SHP77 treated with DMSO at 0.1 percent for 48 hours (cell line): ENCODE measurements at places on chromosomes 12 and 14.

DNA sequence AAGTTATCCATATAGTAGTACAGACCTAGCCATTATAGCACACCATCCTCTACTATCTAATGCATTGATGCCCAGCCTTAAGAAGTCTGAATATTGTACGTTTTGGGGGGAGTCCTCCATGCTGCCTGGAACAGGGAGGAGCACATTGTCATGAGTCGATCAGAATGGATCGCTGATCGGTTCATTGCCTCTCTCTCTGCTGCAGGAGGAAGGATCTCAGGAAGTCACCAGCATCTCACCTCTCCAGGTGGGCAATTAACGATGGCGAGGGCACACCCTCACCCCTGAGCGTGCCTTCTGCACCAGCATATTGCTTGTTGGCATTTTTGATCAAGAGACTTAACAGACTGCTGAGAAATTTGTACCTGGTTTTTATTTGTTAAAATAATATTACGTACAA lies 11.5 kb downstream of the CCND2 start:
- no peak for DNase-seq

GRCh38 chr12:28908646-28909045 lies 240.4 kb upstream of the FAR2 start:
- no peak for DNase-seq

DNA sequence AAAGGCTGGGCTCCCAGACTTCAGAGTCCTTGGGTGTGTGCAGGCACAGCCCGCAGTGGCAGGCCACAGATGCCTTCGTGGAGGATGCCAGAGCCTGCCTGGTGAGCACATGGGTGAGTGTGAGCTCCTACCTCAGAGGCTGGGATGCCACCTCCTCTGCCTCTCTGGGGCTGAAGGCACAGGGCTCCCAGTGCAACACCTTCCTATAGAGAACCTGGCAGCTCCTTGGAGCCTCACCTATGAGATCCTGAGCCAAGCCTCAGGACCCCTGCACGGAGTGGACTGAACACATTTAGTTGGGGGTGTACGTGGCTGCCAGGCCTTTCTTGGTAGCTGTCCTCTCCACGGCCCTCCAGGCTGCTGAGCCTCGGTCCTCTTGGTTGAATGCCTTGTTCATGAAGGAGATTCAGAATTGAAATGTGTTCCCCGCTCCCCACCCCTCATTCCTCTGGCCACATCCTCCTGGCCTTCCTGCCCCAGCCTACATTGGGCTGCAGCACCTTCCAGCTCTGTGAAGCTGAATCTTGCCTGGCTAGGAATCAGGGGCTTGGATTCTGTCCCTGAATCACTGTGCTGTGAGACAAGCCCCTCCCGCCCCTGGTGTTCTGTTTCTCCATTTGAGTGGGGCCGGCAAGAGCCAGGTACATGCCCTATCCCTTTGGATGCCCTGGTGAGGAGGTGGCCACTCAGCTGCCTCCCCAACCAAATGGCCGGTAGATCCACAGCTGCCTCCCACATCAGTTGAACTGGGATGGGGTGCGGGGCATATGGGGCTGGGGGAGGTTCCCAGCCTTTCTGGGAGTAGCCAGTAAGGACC lies 38.7 kb upstream of the TRAF3 start:
- DNase-seq, result no peak

- no peak for DNase-seq
These were observed 368.1 kb upstream of the FOXG1 start for GRCh38 chr14:28398506-28398905.

DNA sequence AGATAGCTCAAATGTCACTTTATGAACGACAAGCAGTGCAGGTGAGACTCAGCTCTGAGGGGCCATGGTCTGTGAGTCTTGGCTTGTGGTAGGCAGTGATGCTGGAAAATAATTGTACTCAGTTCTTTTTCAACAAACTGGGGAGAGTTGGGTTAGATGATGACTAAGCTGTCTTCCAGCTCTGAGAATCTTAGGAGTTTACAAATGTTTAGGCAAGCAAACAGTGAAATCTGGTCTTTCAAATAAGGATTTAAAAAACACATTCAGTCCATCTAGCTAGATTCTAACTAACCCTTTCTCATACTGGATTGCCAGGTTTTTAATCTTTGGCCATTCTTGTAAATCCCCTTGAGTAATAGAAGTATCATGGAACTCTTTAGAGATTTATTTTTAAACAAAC lies 3.4 kb downstream of the PHC1 start:
- no peak for DNase-seq

- DNase-seq, result no peak
These were observed 2.1 kb upstream of the PLEK2 start for GRCh38 chr14:67413806-67414769.

- no peak for DNase-seq
These were observed 125.2 kb downstream of the BCL11B start for GRCh38 chr14:99146616-99147365.

- peak; percentile 94 for DNase-seq
These were observed 246.2 kb downstream of the C12orf42 start for GRCh38 chr12:103249607-103250006.

DNA sequence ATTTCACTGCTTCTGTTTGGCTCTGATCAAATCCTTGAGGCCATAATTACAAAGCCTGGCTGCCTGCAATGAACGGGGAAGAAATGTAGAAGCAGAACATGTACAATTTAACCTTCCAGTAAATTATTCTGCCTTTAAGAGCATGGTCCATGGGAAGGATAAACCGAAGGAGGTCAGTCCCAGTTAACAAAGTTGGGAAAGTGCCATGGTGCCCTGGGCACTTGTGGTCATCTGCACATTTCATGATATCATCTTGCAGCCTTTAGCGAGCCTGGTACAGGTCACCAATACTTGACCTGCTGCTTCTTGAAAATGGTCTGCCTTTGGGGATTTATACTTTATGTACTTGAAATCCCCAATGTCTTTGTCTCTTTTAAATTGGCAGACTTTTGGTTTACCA lies 175.9 kb upstream of the KITLG start:
- DNase-seq, result no peak

- DNase-seq, result peak; percentile 26
These were observed 68.7 kb downstream of the RPAP3 start for GRCh38 chr12:47636908-47637780.

- DNase-seq, result no peak
These were observed 36.6 kb upstream of the CHGA start for GRCh38 chr14:92886337-92886736.

GRCh38 chr14:61347826-61348443 lies 26.6 kb downstream of the PRKCH start:
- DNase-seq, result no peak

- no peak for DNase-seq
These were observed 1.9 kb downstream of the CLIP1 start for GRCh38 chr12:122420471-122421162.

DNA sequence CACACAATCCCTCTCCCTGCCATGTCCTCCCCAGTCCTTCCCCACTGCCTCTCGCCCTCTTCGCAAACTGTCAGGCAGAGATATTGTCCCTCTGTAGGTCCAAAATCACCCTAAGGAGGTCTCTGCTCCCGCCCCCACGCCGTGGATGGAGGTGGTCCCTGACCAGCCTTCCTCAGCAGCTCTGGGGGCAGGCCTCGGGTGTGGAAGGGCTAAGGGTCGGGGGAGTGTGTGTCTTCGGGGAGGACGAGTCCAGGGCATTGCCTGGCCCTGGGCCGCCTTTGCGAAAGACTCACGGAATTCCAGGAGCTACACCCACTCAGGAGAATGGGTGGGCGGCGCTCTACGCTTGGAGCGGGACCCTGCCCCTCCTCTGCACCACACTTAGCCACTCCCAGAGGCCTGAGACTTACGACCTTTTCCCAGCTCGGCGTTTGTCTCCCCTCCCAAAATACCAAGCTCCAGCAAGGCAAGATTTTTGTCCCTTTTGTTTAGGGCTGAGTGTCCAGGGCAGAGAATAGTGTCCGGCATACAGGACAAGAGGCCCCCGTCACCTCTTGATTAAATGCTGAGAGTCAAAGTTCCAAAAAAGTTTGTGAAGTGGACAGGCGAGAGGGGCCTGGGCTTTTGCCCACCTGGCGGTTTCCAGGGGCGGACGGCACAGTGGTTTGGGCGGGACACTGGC lies 881 bp downstream of the PYGL start:
- no peak for DNase-seq

- no peak for DNase-seq
These were observed 568.3 kb downstream of the FSCB start for GRCh38 chr14:43938588-43939281.

GRCh38 chr12:104966677-104967076 lies 8.6 kb upstream of the SLC41A2 start:
- no peak for DNase-seq

GRCh38 chr12:131034631-131035244 lies 81.0 kb downstream of the ADGRD1 start:
- no peak for DNase-seq

GRCh38 chr12:67698672-67699581 lies 50.4 kb downstream of the DYRK2 start:
- DNase-seq, result no peak

DNA sequence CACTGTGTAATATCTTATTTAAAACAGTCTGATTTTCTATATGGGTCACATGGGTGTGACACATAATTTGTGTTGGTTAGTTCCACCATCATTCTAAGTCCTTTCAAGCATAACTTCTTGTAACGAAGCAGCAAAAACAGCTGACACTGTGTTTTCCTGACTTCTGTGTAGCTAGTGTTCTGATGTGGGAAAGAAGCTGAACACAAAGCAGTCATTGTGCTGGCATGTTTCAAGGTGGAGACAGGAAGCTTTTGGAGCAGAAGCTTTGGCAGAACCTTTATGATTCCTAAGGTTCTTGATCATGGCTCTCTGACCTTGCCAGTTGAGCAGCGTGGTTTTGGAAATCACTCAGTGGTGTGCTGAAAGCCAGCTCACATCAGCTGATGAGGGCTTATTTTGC lies 351.7 kb upstream of the MDGA2 start:
- DNase-seq, result no peak

DNA sequence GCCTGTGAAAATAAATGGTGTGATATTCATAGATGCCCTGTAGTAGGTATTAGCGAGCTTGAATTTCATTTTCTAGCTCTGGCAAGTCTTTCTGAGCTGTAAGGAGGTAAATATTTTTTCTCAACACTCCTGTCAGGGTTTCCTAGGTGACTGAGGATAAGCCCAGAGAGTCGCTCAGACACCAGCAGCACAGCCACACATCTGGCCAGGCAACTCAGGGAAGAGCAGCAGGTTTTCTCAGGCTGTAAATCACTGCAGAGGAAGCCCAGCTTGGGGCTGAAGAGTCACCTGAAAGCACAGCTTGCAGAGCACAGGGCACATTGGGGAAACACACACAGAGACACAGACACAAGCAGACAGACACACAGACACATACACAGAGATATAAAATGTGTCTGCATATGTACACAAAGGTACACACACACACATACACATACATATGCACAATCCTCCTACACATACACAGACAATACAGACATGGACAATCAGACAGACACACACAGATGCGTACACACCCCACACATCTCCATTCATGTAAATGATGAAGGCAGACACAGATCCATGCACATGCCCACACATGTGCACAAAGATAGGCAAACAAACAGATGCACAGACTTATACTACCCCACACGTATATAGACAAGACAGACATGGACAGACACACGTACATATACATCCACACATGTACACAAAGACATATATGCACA lies 232.0 kb upstream of the TMTC1 start:
- DNase-seq, result no peak

GRCh38 chr14:28831126-28831525 lies 64.5 kb downstream of the FOXG1 start:
- DNase-seq, result no peak

GRCh38 chr12:127685491-127685890 lies 581.5 kb upstream of the TMEM132C start:
- DNase-seq, result no peak

DNA sequence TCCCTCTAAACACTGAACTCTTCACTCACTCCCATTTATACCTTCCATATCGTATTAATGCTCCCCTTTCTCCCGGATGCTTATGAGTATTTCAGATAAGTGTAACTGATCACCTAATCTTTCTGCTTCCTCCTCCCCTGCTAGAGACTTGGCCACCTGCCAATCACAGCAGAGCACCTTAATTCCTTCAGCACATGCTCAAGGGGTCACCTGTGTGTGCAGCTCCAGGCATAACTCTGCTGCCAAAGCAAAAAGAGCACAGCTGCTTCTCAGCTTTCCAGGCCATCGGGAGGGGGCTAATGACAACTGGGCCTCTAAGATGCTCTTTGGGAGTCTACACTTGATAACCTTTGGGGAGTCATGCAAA lies 106.9 kb upstream of the DYRK2 start:
- DNase-seq, result no peak

- DNase-seq, result no peak
These were observed 179.6 kb downstream of the RASSF9 start for GRCh38 chr12:85656561-85656960.

- DNase-seq, result peak; percentile 21
These were observed 73.0 kb downstream of the CIT start for GRCh38 chr12:119804011-119804641.

GRCh38 chr14:92696366-92696765 lies 52.1 kb downstream of the LGMN start:
- DNase-seq, result no peak

GRCh38 chr14:95525999-95526398 lies 8.9 kb upstream of the GLRX5 start:
- no peak for DNase-seq
